ENCODE measurements at places on chromosomes 2 and 18. TPM values are rescaled to one million over a fixed set of nuclear protein-coding genes. Genes with fewer than 3 reads are reported as not detected.

DNA sequence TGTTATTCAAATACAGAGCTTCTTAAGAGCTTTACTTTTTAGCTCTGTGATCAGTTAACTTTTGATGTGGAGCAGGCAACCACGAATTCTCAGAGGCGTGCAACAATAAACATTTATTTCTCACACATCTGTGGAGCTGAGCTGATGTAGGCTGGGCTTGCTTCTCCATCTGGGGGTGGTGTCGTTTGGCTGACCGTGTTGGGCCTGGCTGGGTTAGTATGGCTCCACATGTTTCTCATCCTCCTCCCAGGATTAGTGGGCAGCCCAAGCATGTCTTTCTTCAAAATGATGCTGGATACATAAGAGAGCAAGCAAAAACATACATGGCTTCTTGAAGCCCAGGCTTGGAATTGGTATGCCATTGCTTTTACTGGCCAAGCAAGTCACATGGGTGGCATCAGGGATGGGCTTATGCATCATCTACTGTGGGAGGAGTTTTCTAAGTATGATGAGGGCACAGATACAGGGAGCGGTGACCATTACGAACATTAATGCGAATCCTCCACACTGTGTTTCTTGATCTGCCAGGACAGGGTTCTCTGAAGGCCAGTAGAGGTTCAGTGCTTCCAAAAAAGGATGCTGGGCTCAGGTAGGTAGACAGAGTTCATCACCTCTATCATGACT lies 157.0 kb upstream of the TNP1 start:
- no peak for DNase-seq

GRCh38 chr2:223943561-223944008 lies 1.6 kb downstream of the WDFY1 start:
- no peak for DNase-seq

DNA sequence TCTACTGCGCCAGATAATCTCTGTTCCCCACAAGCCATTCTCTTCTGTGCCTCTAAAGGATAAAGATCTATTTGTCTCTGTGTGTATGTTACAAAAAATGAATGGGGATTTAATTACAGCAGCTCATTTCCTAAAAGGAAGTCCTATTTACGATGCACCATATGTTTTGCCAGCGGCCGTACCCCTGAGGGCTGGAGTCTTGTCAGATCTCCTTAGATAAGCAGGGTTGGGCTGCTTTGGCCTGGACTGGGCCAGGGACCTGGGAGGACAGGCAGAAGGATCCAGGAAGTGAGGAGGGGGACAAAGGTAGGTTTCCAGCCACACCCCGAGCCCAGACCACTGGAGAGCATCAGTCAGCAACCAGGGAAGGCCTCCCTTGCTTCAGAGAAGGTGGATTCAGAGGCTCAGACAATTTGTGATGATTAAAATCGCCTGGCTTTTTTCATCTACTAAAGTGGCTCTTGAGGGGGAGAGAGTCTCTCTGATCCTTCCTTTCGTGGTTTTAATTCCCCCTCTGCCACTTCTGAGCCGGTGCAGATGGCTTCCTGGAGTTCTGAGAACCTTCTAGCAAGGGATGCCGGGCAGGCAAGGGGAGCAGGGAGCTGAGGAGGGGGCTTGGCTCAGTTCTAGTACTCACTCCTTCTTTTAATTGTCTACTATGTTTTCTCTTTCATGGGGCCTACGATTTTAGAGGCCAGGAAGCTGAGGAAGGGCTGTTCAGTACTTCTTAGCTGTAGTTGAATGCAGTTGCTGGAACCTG lies 42.1 kb downstream of the MYCN start:
- DNase-seq, result no peak

- no peak for DNase-seq
These were observed 248.9 kb upstream of the RBBP8 start for GRCh38 chr18:22684268-22684667.

DNA sequence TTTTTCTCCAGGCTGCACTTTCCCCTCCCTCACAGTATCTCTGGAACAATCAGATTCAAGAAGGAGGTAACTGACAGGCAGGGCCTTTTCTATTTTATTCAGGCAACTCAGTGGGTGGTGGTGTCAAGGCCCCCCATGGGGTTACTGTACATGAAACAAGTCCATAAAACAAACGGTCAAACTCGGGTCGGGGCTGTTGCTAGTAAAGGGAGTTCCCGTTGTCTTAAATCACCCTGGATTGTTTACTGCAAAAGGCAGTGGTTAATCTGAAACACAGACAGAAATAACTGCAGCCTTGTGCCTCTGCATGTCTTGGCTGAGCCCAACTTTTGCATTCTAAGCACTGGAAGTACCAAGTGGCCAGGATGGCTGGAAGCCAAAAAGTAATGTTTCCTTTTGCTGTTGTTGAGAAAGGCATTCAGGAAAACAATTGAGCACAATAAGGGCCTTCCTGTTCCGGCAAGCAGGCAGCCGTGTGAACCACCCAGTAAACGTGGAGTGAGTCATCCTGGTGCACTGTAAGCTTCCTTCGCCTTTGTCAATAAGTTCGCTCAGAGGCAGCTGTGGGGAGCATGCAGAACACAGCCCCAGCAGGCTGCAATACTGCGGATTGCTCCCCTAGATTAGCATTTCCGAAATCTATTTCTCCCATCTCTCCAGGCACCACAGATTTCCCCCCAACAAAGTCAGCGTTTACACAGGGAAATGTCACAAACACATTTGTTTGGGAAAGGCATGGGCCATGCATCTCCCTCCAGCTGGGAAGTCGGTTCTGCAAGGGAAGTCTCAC lies 149.6 kb downstream of the IRS1 start:
- DNase-seq, result peak; percentile 33

DNA sequence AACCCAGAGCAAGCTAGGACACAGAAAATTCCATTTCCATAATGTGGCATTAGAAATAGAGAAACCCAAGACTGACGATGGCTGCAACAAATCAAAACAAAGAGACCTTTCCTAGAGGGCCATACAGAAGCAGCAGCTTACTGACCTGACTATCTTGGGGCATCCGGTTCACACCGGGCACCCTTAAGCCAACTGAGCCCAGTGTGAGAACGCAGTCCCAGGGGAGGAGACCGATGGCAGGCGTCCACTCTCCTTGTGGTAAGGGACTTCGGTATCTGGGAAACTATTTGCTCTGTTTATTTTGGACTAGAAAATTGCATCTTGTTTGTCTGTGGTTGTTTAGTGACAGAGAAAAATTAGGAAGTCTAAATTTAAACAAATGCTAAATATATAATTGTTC lies 244.8 kb upstream of the COPS8 start:
- no peak for DNase-seq

Gene KLHL30
- 0.05 TPM for total RNA-seq

Gene HOXD12
- total RNA-seq, result not detected

Gene CDCA7
- 41.0 TPM for total RNA-seq

All from GM12878 (cell line).